ENCODE measurements at places on chromosomes 3 and 15.

GRCh38 chr3:155948476-155948875 lies 78.0 kb downstream of the GMPS start:
- DNase-seq, result no peak

- DNase-seq, result peak; percentile 23
Measured at GRCh38 chr15:88274553-88275460, 18.3 kb upstream of the NTRK3 start.

- DNase-seq, result no peak
Measured at GRCh38 chr15:39118510-39118909, 462.4 kb upstream of the THBS1 start.

DNA sequence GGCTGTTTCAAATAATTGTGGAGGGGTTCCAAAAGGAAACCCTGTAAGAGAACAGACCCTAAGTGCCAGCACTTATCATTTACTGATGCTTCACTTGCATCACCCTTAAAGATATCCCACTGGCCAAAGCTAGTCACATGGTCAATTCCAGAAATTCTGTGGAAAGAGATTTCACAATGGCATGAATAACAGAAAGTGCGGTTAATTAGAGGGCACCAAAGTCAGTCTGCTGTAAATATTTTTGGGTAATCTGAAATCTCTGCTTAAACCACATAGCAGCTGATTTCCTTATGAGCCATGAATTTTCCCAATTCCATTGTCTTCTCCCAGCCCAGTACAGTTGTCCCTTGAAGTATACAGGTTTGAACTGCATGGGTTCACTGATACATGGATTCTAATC lies 346.1 kb downstream of the SI start:
- no peak for DNase-seq

- no peak for DNase-seq
Measured at GRCh38 chr3:36540888-36541518, 160.7 kb downstream of the STAC start.

GRCh38 chr3:79558943-79559342 lies 208.9 kb downstream of the ROBO1 start:
- no peak for DNase-seq

GRCh38 chr15:64068133-64068532 lies 21.8 kb upstream of the DAPK2 start:
- no peak for DNase-seq

GRCh38 chr3:52822363-52822762 lies 8.1 kb downstream of the ITIH4 start:
- DNase-seq, result no peak

- no peak for DNase-seq
Measured at GRCh38 chr3:149701206-149701976, 43.6 kb upstream of the WWTR1 start.
